ENCODE measurements at places on chromosomes 5 and 9.

DNA sequence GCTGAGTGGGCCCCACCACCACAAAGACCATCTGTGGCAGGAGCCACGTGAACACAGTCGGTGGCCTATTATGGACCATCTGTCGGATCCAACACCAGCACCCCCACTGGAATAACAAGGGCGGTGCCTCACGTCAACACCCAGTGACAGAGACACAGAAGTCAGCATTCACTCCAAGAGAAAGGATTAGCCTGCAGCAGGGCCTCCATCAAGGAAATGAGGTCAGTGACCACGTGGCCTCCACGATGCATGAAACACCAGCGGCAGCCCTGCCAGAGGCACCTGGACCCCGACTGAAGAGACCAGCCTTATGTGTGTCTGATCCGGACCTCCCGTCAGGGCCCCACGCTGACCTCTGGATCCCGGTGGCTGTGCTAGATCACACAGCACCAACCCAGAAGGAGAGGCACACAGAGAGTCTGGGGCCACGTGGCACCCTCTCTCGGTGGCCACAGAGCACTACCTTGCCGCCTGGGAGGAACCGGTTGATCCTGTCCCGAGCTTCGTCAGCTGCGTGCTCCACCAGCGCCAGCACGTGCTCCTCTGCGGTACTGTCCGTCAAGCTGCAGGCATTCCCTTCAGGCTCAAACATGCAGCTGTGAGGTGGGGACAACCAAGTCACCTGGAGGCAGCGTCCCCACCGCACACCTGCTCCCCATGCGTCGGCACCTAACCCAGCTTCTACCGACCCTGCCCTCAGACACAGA is 9.0 kb downstream of the BRD9 start:
- DNase-seq, result no peak

- no peak for DNase-seq
Observed at GRCh38 chr5:172571413-172571812, 69.7 kb upstream of the NEURL1B start.

- no peak for DNase-seq
Observed at GRCh38 chr5:116756531-116756930, 181.9 kb upstream of the SEMA6A start.

- DNase-seq, result no peak
Observed at GRCh38 chr9:131177898-131178297, 52.5 kb downstream of the NUP214 start.

- no peak for DNase-seq
Observed at GRCh38 chr5:115236599-115236998, 26.1 kb downstream of the PGGT1B start.

DNA sequence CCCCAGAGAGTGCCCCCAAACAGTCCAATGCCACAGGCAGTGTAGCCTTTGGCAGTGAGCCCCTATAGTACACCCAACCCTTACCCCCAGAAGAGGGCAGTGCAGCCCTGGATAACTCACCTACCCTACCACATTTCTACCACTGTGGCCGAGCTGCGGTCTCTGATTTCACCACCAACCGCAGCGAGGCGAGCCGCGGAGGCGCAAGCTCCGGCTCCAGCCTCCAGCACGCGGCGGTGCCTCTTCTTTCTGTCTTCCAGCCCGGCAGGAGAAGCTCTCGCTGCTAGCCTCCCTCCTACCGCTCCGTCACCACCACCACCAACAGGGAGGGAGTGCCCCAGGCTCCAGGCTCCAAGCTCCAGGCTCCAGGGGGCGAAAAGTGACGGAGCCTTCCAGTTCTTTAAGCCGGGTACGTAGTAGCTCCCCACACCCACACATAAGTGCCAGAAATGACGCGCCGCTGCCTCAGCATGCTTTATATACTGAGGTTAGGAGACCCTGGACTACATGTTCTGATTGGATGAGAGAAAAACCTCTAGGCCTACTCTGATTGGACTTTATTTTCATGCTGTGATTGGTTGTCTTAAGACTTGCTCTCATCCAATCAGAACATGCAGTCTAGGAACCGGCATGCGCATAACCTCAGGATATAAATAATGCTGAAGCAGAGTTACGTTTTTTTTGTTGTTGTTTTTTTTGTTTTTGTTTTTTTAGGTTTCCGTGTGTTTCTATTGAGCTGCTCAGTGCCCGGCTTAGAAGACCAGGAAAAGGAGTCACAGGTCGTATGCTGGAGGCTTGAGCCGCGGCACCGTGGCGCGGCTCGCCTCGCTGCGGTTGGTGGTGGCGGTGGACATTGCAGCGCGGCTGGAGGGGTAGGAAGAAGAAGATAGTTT is at the start of gene PCAT7:
Gene PCAT7, plus strand, starts transcription at position 645 of the 893 bp plus-strand sequence.
- DNase-seq, result no peak

- DNase-seq, result no peak
Observed at GRCh38 chr5:87827539-87827938, 414.8 kb upstream of the CCNH start.

DNA sequence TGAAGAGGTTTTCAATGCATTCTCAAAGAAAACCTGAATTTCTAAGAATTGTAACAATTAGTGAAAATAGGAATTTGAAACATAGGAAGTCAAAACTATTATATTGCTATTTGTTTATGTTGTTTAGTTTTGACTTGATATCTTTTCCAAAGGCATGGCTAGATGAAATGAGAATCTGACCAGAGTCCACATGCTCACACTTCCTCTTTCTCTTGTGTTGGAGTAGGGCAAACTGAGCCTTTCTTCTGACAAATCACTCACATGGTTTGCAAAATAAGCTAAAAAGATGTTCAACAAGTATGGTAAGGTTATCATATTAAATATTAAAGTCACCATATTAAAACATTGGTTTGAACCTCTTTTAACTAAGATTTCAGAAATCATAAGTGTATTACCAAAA is 512.6 kb downstream of the ISL1 start:
- no peak for DNase-seq
